ENCODE measurements at places on chromosomes 11 and 22.

DNA sequence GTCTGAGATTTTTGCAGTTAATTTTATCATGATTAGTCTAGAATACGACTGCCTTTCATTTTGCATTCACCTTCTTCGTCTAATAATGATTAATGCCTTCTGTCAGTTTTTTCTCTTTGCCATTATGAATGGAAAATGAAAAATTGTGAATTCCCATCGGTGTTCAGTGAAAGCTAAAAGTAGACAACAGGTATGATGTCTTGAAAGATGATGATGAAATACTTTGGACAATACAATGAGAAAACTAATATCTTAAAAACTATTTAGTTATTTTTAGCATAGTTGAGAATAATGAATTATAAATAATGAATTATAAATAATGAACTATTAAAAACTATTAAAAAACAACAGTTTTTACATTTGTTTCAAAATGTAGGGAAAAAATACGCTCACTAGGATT is 5.0 kb downstream of the C11orf58 start:
- DNase-seq = no peak

- DNase-seq = no peak
Measured at GRCh38 chr22:43313890-43314474, 29.2 kb downstream of the SCUBE1 start.

GRCh38 chr22:45771711-45772110 is 100.1 kb downstream of the ATXN10 start:
- DNase-seq = no peak

- no peak for DNase-seq
Measured at GRCh38 chr22:30046716-30047363, 33.4 kb upstream of the HORMAD2 start.

DNA sequence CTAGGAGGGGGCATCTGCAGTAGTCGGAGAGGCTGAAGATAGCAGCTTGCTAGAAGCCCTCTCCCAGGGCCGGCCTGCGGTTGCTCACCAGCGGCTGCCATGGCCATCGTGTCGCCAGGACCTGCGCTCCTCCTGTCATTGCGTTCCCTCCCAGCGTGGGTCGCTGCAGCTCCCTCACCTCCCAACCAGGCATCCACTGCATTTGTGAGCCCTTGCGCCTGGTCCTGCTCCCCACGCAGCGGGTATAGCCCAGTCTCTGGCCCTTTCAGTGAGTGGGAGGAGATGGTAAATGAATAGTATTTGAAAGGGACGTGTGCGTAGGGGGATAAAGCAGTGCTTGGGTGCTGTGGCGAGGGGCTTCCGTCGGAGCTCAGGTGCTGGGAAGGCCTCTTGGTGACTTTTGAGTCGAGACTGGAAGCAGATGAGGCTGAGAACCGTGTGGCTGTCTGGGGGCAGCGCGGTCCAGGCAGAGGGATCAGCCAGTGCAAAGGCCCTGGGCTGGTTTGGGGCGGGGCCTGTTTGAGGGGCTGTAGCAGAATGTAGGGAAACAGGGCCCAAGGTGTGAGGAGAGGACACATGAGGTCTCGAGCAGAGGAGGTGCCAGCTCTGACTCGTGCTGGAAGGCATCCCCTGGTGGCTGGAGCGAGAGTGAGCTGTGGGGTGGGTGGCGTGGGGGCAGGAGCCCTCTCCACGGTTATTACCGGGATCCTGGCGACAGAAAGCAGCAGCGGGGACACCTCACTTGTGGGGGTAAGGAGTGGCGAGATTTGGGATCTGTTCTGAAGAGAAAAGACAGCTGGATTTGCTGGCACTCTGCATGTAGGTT is 39.3 kb downstream of the LRP5 start:
- no peak for DNase-seq

GRCh38 chr11:1234054-1234720 is 11.3 kb downstream of the MUC5B start:
- DNase-seq = no peak

DNA sequence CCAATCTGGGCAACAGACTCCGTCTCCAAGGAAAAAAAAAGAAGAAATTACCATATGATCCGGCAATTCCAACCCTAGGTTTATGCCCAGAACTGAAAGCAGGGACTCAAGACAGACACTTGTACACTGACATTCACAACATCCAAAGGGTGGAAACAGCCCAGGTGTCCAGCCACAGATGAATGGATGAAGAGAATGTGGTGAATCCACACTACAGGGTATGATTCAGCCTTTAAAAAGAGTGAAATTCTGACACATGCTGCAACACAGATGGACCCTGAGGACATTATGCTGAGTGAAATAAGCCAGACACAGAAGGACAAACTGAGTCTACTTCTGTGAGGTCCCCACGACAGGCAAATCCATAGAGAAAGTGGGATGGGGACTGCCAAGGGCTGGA is 43.9 kb downstream of the SGSM3 start:
- DNase-seq = no peak

DNA sequence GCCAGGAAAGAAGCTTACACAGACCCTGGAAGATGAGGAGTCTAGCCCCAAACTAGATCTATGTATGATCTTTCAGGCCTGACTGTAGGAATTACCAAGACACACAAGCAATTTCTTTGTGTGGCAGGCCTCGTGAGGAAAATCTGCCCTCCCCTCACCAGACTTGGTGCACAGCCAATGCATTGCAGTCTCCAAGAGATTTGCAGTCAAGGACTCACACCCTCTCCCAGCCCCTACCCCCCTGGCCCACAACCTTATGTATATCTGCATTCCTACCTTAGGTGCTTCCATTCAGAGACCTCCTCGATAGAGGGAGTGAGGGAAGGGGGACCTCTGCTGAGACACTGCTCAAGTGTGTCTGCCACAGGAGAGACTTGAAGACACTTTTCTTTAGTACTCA is 9.8 kb downstream of the OR8B12 start:
- DNase-seq = no peak

- DNase-seq = no peak
Measured at GRCh38 chr11:94586546-94586945, 19.4 kb downstream of the PIWIL4 start.

- no peak for DNase-seq
Measured at GRCh38 chr11:124115782-124116616, 749 bp downstream of the VWA5A start.

GRCh38 chr22:17803609-17804270 is 29.5 kb upstream of the BID start:
- DNase-seq = no peak

DNA sequence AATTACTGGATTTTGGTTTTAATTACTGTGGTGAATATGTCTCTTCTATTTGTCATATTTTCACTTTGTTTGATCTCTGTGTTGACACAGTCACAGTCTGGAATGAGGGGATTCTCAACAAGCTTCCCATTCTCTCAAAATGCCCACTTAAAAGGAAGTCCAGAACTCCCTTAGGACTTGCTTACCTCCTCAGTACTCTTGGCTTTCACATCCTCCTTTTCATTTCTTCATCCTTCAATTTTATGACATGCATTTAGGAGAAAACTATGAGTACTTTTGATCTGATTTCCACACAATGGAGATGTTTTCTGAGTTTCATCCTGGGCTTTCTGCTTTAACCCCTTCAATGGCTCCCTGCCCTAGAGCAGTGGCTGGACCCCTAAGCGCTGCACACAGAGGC is 49.3 kb upstream of the FLI1 start:
- DNase-seq = no peak

DNA sequence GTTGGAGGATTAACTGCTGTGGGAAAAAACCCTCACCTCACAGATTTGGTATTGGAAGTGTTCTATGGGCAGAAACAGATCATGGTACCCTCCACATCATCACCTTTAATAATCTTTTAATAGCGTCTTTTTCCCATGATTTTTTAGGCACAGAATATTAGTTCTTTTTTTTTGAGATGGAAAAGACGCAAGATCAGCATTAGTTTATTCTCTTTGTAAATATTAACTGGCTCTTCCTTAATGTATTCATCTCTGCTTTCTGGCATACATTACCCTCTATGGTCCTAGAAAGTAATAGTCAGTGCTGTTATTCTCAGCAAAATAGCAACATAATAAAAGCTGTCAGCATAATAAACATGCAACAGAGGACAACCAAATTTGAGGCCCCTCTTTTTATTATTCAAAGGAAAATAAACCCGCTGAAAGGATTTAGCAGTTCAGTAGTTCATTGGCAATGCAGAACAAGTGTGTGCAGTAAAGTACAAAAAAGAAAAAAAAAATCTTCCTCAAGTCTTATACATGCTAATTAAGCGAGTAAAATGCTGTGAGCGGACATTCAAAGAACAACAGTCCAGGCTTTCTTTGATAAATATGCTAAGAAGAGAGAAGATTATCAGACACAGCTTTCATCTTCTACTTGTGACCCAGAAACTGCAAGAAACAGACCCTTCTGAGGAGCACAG is 37.5 kb upstream of the DDI1 start:
- no peak for DNase-seq

GRCh38 chr11:116466801-116467200 is 306.0 kb downstream of the BUD13 start:
- no peak for DNase-seq

- no peak for DNase-seq
Measured at GRCh38 chr22:49208768-49209252, 618.9 kb downstream of the BRD1 start.

GRCh38 chr22:19432133-19432851 is at the start of gene MRPL40:
MRPL40 (plus strand) TSS chr22:19432545; CDS start chr22:19432555, 10 bp downstream.
- DNase-seq = peak; percentile 67

GRCh38 chr11:20042045-20042639 is 118.1 kb downstream of the DBX1 start:
- no peak for DNase-seq

- no peak for DNase-seq
Measured at GRCh38 chr11:45144126-45145082, 2.0 kb upstream of the PRDM11 start.

DNA sequence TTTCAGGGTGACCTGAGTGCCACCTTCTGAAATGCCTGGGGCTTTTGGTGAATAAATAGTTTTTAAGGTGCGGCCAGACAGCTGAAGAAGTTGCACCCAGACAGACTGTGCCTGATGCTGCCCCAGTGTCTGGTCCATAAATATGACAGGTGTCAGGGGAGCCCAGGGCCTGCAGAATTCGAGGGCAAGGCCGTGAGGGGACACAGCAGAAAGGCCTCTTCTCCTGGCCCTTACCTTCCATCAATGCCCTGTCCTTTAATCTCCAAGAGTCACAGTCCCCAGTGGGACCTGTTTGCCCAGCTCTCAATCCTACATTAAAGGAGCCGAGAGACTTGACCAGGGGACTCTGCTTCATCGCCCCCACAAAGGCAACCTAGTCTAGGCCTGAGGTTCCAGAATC is 45.7 kb downstream of the NAT10 start:
- no peak for DNase-seq

DNA sequence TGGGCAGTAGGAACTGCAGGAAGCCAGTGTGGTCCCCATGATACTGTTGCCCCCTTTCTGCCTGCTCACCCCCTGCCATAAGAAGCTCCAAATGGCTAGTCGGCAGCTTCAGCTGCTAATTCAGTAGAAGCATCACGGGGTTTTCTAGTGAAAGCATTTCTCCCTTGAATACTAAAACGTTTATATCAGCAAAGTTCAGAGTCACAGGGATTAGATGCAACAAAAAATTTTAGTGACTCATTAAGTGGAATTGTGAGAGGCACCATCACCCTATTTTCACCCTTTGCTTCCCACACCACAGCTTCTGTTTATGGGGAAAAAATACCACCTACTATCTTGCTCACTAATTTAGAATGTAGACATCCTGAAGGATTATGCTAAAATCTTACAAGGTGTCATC is 25.2 kb downstream of the RAB39A start:
- no peak for DNase-seq

GRCh38 chr11:129320494-129320893 is 55.2 kb upstream of the BARX2 start:
- no peak for DNase-seq

GRCh38 chr11:10032935-10033334 is 261.1 kb downstream of the SBF2 start:
- no peak for DNase-seq

GRCh38 chr11:3962406-3962840 is 107.0 kb downstream of the STIM1 start:
- DNase-seq = no peak

DNA sequence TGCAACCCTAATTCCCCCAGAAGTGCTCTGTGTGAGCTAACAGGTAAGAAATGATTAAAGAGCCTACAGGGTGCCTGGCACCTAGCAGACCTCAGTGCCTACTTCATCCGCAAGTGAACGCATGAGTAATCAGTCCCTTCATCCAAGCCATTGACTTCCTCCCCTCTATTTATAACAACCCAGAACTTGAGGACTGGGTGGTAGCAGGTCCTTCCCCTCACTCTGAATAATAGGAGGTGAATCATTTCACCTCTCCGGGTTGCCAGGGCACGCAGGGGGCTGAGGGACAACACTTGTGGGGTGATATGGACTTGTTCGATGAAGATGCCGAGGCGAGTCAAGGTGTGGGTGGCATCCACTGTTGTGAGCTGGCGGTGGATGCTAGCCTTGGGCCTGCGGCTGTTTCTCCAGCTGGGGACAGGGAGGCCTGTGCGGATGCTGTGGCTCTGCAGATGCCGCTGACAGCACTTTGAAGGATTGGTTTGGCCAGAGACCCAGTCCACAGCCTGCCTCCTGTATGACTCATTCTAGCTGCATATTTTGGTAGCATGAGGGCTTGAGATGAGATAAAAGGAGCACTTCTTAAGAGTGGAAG is 11.7 kb upstream of the SORL1-AS1 start:
- peak; percentile 58 for DNase-seq

DNA sequence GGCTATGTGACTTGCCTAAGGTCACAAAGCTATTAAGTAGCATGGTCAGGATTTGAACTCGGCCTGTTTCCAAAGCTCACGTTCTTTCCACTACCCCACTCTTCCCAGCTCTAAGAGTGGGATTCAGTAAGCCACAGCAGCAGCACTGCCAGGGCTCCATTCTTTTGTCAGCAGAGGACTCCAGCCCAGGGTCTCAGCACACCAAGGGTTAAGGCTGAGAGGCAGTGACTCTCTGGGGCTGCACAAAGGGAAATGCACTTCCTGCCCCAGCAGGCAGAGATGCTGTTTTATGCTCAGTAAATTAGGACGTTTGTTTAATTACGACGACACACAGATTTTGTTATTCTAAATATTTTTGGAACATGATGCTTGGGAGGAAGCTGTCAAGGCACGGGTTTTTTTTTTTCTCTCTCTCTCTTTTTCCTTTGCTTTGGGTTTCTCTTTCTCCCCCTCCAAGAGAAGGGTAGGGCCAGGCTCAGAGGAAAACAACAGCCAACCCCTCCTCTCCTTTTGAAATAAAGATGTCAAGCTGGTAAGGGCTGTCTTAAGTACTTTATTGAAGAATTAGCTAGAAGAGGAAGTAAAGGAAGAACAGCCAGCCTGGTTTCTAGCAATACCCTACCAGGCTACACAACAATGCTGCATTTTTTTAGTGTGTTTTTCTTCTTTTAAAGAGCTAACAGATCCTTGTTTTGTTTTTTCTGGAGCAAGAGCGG is 2.8 kb downstream of the MYH9 start:
- no peak for DNase-seq
